NCI-H748 treated with DMSO at 0.1 percent for 48 hours (cell line): ENCODE measurements at places on chromosomes 11 and 22.
A peak's percentile ranks its signal among the peaks of the same experiment; 100 is the strongest.

DNA sequence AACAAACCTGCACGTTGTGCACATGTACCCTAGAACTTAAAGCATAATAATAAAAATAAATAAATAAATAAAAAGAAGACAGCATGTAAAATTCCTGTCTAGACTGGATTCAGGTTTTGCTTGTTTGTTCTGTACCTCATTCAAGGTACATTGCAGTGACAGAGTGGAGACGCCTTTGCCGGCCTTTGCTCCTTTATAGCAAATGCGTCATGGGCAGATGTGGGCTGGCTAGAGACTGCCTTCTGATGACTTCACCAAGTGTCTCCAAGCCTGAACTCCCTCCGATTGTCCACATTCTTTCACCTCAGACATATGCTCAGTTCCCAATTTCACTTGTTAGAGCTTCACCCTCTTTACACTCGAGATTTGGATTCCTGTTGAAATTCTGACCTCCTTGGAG lies 147.8 kb upstream of the ARHGAP20 start:
- no peak for DNase-seq

GRCh38 chr11:12198251-12199222 lies 88.1 kb downstream of the MICAL2 start:
- DNase-seq = no peak

DNA sequence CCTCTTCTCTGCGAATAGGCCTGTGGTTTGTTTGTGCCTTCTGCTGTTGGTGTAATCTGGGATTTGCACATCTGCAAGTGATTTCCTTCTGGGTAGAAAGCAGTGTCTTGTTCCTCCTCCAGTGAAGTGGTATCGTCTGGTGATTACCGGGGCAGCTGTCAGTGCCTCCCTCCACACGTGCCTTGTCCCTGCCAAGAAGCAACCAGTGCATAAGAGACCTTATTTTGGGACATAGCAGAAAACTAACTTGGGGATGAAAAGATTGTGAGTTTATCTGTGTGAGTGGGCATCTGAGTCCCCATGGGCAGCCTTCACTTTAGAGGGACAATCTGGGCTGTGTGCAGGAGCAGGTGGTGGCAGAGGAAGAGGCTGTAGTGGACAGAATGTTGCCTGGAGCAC lies 71.5 kb upstream of the SORL1-AS1 start:
- no peak for DNase-seq

DNA sequence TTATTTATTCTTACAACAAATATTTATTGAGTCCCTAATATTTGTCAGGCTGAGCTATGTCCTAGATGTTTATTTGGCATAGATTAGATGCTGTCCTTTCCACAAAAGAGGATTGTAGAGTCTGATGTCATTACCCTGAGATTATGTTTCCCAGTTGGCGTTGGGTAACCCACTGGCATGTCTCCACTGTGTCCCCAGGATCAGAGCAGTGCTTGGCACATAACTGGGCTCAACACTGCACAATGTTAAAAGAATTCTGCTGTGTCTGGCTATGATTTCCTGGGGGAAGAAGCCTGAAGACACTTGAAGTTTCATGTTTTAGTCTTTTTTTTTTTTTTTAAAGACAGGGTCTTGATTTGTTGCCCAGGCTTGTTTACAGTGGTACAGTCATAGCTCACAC lies 4.0 kb downstream of the RCN1 start:
- DNase-seq = no peak

DNA sequence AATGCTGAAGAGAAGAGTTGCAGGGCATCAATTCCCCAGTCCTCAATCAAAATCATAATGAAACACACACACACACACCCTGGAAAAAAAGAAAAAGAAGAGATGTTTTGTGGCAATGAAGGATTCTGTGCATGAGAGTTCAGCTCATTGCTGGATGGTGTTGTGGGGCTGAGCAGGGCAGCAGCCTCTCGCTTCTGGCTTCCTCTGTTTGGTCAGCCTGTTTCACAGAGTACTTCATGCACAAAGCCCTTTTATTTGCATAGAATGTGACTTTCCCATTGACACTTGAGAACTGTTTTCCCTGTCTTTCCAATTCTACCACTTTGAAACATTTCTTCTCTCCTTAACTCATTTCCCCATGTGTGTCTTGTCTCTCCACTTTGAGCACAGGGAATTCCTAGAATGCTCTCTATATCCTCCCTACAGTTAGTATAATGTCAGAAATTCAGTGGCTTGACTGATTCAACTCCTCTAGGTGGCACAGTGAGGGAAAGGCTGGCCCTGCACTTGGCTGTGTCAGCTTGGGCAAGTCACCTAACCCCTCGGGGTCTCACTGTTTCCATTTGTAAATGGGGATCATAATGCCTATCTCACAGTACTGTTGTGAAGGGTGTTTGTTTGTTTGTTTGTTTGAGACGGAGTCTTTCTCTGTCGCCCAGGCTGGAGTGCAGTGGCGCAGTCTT lies 25.4 kb upstream of the BSX start:
- DNase-seq = no peak

DNA sequence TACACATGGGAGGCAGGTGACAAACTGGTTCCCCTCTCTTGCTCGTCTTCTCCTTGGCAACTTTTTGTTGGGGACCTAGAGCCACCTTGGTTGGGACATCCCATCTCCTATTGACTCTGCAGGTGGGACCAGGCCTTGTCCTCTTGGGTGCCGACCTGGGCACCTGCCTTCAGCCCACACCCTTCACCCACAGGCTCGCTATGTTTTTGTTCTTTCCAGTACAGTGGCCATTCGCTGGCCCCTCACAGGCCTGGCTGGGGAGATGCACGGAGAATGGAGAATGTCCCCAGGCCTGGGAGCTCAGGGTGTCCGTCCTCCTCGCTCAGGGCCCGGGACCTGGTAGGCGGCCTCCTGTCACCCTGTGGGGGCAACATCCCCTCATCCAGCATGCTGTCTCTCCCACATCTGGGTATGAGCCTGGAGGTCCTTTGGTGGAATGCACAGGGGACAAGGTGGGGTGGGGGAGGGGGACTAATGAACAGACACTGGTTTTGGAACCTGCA lies 14.9 kb upstream of the OMP start:
- DNase-seq = no peak

DNA sequence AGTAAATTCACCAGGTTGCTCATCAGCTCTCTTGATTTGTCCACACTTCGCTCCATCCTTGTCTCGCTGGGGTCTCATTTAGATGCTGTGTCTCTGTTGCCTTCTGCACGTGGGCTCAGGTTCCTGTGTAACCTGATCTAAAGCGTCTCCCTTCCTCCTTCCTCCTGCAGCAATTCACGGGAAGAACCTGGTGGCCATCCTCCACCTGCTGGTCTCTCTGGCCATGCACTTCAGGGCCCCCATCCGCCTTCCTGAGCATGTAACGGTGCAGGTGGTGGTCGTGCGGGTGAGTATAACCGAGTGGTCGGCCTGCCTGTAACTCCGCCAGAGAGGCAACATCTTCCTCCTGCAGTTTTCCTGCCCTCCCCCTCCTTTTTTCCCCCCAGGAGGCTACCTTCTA lies 48.0 kb upstream of the PARVG start:
- DNase-seq = no peak

- no peak for DNase-seq
Measured at GRCh38 chr22:42957544-42957943, 57.4 kb downstream of the PACSIN2 start.

GRCh38 chr11:279966-280705 lies 1.9 kb downstream of the NLRP6 start:
- peak; percentile 1 for DNase-seq

GRCh38 chr11:10432971-10433370 lies 22.1 kb upstream of the AMPD3 start:
- no peak for DNase-seq

DNA sequence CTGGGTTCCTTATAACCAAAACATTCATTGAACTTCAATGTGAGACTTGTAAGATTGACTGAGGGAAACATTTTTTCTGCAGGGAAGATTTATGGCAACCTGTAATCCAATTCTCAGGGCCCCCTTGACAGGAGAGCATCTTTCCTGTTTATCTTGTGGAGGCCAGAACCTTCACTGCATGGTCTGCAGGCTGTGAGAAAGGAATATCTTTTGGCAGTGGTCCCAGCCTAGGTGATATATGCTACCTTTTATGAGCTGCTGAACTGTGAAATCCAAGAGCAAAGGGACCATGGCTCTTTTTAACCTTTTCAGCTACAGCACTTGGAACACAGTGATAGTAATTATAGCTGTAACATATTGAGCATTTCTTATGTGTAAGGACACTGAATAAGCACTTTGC lies 590.2 kb upstream of the B3GAT1 start:
- no peak for DNase-seq

DNA sequence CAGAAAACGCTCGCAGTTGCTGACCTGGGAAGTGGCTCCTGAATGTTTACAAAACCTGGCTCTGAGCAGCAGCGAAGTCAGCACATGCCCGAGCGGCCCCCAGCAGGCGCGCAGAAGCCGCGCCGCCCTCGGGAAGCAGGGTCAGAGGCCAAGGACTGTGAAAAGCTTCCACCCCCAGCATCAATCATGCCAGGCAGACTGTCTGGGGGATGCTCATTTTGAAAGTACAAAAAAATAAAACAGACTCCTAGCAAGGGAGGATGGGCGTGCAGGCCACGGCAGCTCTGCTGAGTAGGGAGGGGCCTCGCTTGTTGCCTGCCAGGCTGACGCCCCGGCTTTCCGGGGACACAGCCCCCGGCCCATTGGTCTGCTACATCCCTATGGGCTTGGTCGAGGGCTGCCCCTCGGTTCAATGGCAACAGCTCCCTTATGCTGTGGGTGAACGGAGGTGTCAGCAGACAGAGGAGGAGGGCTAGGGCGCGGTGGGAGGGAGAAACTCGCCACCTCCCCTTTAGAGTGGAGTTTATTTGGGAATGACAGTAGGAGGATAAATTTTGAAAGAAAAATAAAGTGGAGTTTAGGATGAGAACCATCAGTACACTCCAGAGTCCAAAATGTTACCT lies 37.7 kb upstream of the GNB1L start:
- no peak for DNase-seq

DNA sequence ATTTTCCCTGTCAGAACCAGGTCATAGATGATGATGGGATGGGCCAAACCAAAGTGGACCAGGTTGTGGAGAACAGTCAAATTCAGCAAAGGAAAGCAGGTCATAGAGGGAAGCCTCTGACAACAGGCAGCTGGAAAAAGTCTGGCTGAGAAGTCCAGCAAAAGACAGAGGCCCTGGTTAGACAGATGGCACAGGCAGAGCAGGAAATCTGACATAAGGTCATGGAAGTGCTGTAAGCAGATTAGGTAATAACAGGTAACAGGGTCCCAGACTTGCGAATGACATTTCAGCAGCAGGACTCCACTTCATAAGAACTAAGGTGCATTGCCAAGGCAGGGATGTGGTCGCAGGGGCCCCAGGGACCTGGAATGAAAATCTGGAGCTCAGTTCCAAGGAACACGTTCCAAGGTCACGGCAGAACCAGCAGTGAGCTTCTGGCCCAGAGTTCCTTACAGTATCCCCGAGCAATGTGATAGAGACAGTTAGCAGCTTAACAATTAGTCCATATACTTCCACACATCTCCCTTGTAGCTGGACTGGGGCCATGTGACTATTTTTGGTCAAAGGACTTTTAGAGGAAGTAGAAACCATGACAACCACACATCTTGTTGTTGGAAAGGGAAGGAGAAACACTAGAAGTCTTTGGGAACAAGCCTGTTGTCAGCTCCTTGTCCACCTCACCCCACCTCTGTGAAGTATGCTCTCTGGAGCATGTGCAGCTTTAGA lies 75.4 kb downstream of the ME3 start:
- no peak for DNase-seq

DNA sequence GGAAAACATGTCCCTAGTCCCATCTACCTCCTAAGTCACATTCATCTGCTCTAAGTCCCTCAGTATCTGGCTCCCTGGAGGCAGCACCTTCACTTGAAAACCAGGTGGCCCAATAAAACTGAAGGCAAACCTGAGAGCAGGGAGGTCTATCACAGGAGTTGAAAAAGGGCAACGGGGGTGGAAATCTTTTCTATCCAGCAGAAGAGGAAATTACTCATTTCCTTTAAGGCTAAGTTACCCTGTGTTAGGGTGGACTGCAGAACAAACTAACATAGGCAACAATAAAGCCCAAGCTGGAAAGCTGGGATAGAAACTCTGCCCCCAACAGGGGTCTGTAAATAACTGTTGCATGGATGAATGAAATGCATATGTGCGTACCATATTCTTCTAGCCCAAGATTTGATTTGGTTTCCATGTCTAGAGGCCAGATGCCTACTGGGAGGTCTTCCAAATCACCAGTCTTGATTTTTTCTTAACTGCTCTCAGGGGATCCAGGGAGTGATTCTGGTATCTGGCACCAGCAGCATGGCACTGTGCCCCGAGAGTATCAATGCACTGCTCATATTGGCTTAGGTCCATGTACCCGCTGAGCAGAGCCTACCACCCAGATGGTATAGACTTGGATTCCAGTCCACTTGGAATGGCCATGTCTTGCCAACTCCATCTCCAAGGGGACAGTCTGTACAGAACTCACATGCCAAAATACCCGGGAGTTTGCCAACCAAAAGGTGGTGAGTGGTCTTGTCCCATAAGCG lies 350.0 kb upstream of the NCAM1 start:
- DNase-seq = no peak

GRCh38 chr22:49705216-49705971 lies 122.3 kb downstream of the BRD1 start:
- DNase-seq = no peak

DNA sequence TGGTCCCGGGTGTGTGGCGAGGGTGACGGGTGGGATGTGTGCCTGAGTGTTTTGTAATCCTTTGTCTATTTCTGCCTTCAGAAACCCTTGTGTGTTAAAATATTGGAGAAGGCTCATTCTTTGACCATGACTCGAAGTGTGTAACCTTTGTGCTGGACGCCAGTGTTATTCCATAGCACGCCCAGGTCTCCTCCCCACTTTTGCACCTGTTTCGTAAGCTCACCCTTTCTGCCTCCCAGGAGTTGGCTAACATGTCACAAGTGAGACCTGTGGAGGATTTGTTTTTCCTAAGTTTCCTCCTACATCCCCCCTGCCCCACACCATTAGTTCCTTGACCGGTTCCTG lies 382 bp downstream of the C11orf54 start:
- DNase-seq = no peak

- no peak for DNase-seq
Measured at GRCh38 chr22:17641269-17641668, 2.7 kb downstream of the BCL2L13 start.

- DNase-seq = no peak
Measured at GRCh38 chr22:50076646-50077535, 8.3 kb downstream of the MLC1 start.

GRCh38 chr22:24393012-24393559 lies 34.3 kb upstream of the ADORA2A start:
- no peak for DNase-seq

DNA sequence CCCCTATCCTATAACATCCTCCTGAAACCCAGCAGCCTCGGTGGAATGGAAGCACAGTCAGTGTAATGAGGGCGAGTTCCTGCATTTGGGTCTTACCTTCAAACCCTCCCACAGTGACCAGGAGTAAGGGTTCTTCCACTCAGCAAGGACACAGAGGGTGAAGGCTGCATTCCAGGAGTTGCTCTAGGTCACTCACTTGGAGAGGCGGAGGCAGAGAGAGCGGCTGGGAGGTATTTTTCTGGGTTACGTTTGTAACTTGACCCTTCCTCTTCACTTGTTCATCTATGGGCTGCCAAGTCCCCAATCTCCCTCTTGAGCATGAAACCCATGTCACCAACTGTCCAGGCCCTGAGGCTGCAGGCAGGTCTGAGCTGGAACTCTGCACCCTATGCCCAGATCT lies 36.8 kb upstream of the SHISAL1 start:
- DNase-seq = no peak
